ENCODE measurements at places on chromosomes 13 and 19.

DNA sequence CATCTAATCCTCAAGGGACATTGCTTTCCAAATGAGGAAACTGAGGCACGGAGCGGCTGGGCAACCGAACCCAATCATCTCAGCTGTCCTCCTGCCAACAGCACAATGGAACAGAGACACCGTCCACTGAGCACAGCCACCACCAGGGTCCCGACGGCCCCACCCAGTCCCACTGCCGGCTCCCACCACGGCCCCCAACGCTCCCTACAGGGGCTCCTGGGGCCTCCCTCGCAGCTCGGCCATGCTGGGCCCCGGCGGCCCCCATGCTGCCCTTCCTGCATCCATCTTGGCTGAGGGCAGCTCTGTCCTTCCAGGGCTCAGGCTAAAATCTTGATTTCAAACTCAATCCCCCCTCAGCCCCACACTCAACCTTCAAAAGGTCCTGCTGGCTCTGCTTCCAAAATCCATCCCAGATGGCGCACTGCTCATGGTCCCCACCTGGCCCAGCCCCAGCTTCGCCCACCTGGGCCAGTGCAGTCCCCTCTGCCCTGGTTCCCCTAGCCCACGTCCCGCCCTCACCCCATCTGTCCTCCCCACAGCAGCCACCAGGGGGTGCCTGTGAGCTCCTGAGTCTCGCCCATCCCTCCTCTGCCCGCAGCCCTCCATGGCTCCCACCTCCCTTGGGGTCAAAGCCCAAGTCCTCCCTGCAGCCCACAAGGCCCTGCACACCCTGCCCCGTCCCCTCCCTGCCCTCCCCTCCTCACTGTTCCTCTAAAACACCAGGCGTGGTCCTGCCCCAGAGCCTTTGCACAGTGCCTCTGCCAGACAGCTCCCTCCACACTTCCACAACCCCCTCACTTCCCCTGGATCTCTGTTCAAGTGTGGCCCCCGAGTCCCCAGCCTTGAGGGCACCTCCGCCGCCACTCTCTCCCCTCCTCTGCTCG is 7.9 kb downstream of the PIP5K1C start:
- no peak for DNase-seq

- DNase-seq: no peak
These were observed 1.1 kb upstream of the ATP11A start for GRCh38 chr13:112688560-112689302.

- DNase-seq: no peak
These were observed 1.6 kb upstream of the FCGBP start for GRCh38 chr19:39936020-39936419.

DNA sequence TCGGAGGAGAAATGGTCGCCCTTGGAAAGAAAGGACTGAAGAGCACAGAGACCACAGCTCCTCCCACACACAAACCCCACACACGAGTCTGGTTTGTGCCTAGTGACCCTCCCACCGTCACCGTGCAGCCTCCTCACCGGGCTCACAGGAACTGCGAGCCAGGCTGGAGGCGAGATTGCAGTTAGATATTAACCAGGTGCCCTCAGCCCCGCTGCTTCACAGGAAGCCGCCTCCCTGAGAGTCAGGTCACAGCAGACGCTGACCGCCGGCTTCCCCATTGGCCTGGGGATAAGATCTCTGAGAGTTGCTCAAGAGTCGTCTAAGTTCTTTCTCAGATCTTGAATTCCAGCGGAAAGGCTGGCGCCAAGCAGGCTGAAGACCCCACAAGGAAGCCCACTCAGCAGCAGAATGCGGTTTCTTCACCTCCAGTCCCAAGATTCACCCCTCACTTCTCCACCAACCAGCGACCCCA is 870 bp downstream of the ZNF44 start:
- DNase-seq: no peak

GRCh38 chr19:17365361-17365760 is 11.8 kb downstream of the PLVAP start:
- no peak for DNase-seq

DNA sequence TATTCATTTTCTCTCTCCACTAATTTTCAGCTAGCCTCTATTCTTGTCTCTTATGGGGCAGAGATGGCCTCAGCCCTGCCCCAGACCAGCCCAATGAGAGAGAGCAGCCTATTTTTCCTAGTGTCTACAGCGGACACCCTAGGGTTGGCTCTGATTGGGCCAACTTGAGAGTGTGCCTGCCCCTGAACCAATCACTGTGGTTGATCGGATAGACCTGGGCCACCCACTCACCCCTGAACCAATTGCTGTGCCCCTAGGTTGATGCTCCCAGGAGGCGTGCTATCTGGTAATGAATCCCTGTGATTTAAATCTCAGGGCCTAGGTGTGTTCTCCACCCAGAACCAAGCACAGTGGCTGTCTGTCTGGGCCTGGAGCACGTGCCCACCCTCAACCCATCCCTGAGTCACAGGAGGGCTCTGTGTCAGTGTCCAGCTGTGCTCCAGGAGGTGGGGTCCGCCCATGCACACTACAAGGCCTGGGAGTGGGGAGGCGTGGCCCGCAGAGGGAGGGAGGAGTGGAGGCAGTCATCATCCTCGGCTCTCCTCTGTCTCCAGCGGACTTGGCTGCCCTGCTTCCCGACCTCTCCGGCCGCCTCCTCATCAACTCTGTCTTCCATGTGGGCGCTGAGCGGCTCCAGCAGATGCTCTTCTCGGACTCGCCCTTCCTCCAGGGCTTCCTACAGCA is 14.9 kb upstream of the SCN1B start:
- no peak for DNase-seq

DNA sequence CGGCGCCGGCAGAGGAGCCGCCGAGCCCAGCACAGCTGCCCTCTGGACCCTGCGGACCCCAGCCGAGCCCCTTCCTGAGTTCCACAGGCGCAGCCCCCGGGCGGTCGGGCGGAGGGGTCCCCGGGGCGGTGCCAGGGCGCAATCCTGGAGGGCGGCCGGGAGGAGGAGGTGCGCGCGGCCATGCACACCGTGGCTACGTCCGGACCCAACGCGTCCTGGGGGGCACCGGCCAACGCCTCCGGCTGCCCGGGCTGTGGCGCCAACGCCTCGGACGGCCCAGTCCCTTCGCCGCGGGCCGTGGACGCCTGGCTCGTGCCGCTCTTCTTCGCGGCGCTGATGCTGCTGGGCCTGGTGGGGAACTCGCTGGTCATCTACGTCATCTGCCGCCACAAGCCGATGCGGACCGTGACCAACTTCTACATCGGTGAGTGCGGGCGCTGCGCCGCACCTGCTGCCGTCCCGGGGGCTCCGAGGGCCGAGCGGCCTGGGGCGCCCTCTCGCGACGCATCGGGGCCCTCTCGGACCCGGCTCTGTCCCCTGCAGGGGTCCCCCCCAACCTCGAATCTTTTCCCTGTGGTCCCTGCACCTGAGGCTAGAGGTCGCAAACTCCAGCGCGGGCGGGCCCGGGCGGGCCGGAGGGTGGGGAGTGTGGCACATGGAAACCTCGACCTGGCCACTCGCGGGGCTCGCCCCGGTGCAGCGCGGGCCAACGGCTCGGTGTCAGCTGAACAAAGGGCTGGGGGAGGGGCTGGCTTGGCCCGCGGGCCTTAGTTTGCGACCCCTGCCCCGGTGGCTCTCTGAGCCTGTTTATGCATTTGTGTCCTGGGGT is at the start of gene KISS1R:
Gene KISS1R (plus strand): TSS at position 11 of the 829 bp plus-strand sequence. CDS start 170 bp downstream, at position 181.
- no peak for DNase-seq

DNA sequence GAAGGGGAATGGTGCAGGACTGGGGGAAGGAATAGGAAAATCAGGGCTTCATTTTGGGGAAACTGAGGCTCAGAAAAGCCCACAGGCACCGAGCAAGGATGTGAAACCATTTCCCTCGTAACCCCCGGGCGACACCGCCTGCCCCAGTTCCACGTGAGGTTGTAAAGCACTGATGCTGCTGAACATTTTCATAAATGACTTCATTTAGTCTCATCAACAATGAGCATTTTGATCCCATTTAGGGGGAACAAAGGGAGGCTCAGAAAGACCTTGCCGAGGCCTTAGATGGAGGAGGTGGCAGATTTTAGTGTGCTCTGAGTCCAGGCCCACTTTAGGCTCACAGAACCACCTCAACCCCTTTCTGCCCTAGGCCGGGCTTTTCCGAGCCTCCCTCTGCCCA is 20.5 kb upstream of the FBXO27 start:
- no peak for DNase-seq

DNA sequence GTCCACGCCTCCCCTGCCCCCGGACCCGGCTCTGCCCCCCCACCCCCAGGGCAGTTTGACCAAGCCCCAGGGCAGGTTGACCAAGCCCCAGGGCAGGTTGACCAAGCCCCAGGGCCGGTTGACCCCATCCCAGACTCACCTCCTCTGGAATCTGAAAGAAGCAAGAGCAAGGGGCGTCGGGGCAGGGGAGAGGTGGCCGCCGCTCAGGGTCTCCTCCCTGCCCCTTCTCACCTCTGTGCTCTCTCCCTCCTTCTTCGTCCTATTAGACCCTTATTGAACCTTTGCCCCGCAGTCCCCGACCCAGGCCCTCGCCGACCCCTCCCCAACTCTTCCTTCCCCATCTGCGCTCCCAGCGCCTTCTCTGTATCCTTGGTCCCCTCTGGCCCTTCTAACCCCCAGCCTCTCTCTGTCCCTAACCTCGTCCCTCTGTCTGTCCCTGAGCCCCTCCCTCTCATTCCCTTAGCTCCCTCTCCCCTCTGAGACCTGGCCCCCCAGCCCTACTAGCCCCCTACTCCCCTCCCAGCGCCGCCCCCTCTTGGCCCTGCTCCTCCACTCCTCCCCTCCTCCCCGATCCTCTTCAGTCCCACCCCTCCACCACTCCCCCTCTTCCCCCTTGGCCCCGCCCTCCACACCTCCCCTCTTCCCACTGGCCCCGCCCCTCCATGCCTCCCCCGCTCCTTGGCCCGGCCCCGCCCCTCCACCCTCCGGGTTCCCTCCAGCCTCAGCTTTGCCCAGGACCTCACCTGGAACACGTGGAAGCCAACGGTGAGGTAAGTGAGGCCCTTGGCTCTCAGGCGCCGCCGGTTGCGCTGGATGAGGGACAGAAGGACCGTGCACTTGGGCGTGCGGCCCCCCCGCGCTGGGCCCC is 7.6 kb downstream of the CAPN12 start:
- DNase-seq: no peak

DNA sequence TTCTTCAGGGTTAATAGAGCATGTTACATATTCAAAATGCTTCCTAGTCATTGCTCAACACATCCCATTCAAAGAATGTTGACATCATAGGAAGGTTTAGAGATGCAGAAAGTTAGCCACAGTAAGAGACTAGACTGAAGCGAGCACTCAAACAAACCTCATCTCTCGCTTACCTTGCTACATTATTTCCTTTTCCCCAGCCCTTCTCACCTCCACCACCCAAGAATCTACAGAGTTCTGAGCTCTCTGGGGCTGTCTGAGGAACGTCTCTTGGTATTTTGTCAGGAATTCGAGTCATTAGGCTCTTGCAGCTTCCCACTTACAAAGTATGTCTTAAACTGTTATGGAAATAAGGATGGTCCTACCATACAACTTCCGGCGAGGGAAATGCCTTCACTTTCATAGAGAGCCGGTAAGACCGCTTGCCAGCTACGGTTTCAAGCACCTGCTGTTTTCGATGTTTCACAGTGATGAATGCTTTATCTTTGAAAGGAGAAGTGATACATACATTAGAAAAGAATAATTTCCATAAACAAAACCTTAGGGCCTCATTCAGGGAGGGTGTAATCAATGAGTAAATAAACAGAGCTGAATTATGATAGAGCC is 65.1 kb downstream of the FLT1 start:
- no peak for DNase-seq

DNA sequence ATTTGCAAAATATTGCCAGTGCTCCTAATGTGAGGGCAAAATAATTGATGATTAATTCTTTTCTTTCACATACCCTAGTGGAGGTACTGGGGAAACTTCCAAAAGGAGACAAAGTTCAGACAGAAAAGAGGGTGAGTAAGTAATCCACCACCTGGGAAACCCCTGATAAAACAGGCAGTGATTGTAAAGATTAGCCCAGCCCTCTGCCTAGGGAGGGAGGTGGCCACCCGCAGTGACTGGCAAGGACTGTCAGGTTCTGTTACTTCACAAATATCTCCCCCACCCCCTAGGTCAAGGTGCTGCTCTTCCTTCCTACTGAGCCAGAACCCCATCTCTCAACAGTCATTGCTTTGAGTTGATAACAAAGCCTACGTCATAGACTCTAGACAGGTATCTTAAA is 239.7 kb downstream of the DNAJC15 start:
- no peak for DNase-seq

GRCh38 chr19:48512504-48513288 is 1.1 kb upstream of the LMTK3 start:
- no peak for DNase-seq

Data from fibroblast of skin of left biceps (primary cell).